ENCODE measurements at places on chromosomes 1 and 21.

GRCh38 chr1:36675931-36676562 lies 193.3 kb upstream of the CSF3R start:
- DNase-seq: no peak

DNA sequence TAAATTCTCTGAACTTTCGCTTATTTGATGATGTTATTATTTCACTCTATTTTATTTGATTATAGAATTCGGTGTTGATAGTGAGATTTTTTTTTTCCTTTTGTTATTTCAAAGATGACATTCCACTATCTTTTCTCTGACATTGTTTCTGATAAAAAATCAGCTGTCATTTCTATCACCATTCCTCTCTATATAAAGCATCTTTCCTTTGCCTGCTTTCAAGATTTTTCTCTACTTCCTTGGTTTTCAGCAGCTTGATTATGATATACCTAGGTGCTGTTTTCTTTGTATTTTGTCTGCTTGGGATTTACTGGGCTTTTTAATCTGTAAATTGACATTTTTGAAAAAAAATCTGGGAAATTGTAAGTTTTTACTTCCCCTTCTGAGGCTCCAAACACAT lies 344.0 kb downstream of the HLX start:
- no peak for DNase-seq

DNA sequence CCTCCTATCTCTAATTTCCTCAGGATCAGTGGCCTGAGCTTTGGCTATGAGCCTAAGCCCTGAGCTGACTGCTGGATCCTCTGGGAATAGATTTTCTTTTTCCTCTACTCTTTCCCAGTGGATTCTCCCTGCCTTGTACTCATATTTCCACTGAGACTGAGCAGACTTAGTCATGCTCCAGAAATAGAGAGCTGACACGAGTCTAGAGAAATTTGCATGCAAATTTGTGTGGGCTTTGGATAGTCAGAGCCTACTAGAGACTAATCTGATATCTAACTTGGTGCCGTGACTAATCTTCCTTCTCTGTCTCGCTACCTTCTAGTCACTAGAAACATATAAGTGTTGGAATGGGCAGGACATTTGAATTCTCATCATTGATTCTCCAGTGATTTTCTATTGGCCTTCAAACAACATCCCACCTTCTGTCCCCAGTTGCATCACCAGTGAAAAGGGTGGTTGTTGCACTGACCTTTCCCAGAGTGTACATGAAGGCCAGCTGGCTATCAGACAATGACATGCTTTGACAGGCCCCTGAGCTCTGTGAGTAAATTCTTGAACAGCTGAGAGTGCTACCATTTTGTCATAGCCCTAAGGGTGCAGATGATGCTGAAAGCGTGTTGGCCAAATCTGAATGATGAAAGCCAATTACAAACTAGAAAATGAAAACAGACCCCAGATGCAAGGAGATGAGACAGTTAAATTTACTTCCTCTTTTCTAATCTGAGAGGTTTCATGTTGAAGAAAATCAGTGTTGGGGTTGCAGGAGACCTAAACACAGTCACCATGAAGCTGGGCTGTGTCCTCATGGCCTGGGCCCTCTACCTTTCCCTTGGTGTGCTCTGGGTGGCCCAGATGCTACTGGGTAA lies at the start of gene FCRLA:
Gene FCRLA, plus strand, starts transcription at position 748 of the 866 bp plus-strand sequence. Its CDS starts 36 bp downstream, at position 784.
- DNase-seq: peak; percentile 94

DNA sequence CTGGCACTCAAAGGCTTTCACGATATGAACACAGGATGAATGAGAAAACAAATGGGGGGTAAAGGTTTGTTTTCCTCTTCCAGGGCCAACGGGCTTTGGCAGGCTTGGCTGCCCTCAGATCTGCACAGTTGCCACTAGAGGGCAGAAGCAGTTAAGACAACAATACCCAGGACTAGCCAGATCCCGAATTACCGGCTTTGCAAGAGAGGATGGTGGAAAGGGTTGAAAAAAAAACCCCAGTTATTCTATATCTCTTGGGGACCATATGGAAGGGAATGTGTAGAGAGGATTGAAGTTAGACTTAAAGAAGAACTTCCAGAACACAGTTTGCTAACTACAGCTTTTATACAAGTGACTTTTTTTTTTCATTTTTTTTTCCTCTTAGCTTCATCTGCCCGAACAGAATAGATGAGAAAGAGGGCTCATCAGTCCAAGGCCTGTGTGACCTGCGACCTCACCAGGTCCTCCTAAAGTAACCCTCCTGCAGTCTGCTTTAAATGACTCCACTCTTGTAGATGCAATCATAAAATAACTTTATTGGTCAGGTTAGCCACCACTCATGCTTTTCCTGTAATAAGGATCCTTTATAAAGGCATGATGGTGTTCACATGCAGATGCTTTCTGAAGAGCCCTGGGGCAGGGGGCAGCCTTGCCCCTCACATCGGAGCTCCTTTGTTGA lies 10.7 kb downstream of the FMOD start:
- peak; percentile 62 for DNase-seq

GRCh38 chr1:228166170-228166936 lies 749 bp downstream of the IBA57 start:
- peak; percentile 12 for DNase-seq

DNA sequence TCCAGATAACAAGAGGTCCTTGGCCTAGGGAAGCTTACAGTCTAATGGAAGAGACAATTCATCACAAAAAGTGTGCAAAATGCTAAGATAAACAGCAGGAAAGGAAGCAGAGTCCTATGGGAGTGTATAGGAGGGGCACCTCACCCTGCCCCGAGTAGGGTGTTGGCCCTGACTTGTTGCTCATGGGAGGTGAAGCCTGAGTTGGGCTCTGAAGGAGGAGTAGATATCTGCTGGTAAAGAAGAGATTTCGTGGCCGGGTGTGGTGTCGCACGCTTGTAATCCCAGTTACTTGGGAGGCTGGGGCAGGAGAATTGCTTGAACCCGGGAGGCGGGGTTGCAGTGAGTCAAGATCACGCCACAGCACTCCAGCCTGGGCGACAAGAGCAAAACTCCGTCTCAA lies 18.6 kb upstream of the GPR37L1 start:
- no peak for DNase-seq

- no peak for DNase-seq
Measured at GRCh38 chr1:50968821-50969610, 1.0 kb upstream of the CDKN2C start.

GRCh38 chr21:25983745-25984144 lies 186.8 kb downstream of the APP start:
- no peak for DNase-seq

DNA sequence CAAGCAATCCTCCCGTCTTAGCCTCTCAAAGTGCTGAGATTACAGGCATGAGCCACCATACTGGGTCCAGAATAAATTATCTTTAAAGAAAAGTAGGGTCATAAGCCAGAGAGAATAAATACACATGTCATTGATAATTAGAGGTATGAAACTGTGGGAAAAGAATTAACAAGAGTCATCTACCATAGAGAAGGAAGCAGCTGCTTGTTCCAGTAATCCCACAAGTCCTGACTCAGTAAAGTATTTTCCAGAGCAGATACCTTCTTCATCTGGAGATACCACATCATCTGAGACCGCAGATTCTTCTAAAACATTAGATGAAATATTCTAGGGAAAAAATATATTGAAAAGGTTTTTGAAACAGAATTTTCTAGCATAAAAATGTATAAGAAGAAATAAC lies 55.7 kb downstream of the USP1 start:
- DNase-seq: no peak

DNA sequence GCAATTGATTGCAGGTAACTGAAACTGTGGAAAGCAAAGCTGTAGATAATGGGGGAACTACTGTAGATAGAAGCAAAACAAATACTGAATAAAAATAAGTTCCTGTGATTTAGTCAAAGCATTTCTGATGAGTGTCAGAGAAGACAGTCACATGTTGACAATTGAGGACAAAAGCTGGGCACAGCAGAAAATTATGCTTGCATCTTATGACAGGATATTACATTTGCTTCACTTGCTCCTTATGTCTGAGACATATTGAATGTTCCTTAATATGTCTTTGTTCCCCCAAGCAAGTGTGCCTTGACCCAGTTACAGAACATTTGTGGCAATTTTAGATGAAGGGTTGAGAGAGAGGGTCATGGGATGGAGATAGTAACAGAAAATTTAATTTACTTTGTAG lies 526.0 kb upstream of the B3GALT2 start:
- no peak for DNase-seq

GRCh38 chr1:2279210-2279639 lies 51.1 kb downstream of the SKI start:
- peak; percentile 85 for DNase-seq

- no peak for DNase-seq
Measured at GRCh38 chr1:37726751-37727585, 34.7 kb downstream of the CDCA8 start.

- peak; percentile 7 for DNase-seq
Measured at GRCh38 chr1:211643324-211644212, 31.9 kb downstream of the NEK2 start.

- no peak for DNase-seq
Measured at GRCh38 chr1:207304710-207305488, 16.6 kb upstream of the CD55 start.

- DNase-seq: no peak
Measured at GRCh38 chr21:43266534-43266933, 97.7 kb downstream of the CRYAA start.

- no peak for DNase-seq
Measured at GRCh38 chr1:36885540-36886357, 148.6 kb downstream of the GRIK3 start.

DNA sequence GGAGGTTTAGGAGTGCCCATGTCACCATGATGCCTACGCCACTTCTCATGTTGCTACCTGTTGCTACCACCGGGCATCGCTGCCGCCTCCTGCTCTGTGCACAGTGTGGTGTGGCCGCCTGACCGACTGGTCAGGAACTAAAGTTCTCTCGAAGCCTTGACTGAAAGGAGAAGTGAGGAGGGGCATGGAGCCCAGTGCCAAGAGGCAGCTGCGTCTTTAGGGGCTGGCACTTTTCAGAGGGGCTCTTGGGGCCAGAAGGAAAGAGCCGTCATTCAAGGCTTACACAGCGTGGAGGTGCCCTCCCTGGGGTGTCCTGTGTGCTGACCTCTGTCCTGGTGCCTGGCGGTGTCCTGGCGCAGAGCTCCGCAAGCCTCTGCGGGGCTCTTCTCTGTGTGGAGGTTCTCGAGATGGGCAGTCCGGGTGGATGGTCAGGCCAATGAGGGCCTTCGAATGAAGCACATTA lies 57.2 kb downstream of the ADARB1 start:
- DNase-seq: no peak

DNA sequence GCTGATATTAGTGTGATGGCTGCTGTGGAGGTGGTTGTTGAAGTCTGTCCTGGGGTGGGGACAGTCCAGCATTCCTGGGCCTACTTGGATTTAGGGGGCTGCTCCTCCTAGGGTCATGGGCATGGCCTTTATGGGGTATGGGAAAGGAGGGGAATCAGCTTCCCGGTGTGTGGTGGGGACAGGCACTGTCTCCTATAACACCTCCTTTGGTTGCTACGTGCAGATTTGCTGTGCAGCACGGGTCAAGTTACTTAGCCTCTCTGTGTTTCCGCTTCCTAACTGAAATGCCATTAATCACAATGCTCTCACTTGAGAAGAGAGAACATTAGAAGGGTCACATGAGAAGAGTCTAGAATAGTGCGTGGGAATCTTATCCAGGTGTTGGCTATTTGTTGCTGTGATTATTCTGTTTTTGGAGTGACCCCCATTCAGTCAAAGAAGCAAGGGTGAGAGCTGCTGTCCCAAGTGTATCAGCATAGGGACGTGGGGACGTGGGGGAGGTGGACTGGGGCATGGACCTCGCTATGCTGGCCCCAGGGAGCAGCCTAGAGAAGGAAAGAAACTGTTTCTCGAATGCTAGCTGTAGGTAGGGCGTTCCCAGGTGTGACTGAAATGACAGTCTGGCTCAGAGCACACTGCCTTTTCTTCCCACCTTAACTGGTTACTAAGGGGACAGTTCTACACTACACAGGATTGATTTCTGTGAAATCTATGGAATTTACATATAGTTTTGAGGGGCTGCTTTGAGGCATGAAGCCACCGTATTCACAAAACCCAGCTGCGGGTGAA lies 19.9 kb downstream of the SOX13 start:
- DNase-seq: no peak

DNA sequence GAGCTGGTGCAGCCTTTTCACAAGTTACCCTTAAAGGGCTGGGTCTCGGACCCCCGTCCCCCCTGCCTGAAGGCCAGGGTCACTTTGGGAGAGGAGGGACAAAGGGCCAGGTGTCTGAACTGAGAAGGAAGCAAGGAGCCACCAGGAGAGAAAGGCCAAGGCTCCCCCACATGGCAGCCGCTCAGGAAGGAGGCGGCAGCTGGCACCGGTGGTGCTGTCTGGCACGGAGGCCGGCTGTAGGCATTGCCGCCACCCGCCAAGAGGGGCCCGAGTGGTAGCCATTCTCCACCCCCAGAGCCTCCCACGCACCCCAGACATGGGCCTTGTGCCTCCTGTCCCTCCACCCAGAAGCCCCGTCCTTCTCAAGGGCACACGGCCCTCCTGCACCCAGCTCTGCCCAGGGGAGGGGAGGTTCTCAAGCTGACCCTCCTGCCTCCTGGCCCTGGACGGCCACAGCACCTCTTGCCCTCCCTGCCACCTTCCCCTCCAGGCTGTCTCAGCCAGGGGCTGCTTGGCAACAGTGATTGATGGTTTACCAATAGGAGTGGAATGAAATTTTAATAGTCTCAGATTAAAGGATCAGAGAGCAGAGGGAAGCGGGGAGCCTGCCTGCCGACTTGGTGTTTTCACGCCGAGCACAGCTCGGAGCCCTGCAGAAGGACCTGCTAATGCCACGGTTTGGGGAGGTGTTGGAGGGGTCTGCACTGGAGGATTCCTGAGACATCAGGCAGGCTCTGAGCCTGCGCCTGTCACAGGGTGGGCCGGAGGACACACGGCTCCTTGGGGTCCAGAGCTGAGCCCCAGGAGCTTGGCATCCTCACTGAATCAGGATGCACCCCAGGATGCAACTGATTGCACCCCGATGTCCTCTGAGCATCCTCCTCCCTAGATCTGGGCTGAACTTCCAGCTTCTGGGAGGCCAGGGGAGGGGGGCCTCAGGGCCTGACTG lies 211.9 kb upstream of the VAMP3 start:
- no peak for DNase-seq

GRCh38 chr1:4657244-4657789 lies 2.9 kb downstream of the AJAP1 start:
- no peak for DNase-seq

DNA sequence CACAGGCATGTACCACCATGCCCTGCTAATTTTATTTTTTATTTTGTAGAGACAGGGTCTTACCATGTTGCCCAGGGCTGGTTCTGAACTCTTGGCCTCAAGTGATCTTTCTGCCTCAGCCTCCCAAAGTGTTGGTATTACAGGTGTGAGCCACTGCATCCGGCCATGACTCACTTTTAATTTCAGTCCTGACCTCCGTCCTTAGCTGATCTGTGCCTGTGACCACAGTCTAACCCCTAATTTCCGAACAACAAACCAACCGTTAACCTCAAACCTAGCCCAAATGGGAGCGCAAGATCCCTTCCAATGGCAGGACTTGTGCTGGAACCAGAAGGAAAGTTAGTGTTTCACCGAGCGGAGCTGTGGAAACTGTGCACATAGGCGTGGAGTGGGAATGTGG lies 29.3 kb upstream of the MAN1C1 start:
- no peak for DNase-seq

GRCh38 chr1:32891241-32891570 lies 4.9 kb downstream of the HPCA start:
- no peak for DNase-seq

GRCh38 chr1:93905734-93906133 lies 3.5 kb downstream of the GCLM start:
- DNase-seq: no peak

Measured in NCI-H226 (cell line).